ENCODE measurements at places on chromosomes 13 and 19.
A peak's percentile ranks its signal among the peaks of the same experiment; 100 is the strongest.

GRCh38 chr19:45222724-45223123 lies 22.5 kb downstream of the EXOC3L2 start:
- DNase-seq, result no peak

GRCh38 chr13:91504216-91504615 lies 105.8 kb downstream of the GPC5 start:
- no peak for DNase-seq

- peak; percentile 80 for DNase-seq
Observed at GRCh38 chr19:35213663-35214632, 14.6 kb downstream of the FAM187B start.

GRCh38 chr19:44003461-44004009 lies 778 bp downstream of the ZNF230 start:
- peak; percentile 16 for DNase-seq

DNA sequence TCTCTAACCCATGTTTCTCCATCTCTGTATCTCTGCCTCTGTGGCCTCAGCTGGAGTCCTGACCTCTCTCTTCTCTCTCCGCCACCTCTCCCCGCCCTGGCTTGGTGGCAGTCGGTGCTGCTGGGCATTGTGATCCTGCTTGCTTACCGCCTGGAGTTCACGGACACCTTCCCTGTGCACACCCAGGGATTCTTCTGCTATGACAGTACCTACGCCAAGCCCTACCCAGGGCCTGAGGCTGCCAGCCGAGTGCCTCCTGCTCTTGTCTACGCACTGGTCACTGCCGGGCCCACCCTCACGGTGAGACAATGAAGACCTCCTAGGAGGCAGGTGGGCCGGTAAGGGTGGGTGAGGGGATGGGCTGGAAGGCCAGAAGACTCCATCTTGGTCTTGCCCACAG lies 4.2 kb downstream of the PLPPR2 start:
- DNase-seq, result no peak

- DNase-seq, result no peak
Observed at GRCh38 chr13:63184693-63185092, 1769.0 kb upstream of the PCDH20 start.

DNA sequence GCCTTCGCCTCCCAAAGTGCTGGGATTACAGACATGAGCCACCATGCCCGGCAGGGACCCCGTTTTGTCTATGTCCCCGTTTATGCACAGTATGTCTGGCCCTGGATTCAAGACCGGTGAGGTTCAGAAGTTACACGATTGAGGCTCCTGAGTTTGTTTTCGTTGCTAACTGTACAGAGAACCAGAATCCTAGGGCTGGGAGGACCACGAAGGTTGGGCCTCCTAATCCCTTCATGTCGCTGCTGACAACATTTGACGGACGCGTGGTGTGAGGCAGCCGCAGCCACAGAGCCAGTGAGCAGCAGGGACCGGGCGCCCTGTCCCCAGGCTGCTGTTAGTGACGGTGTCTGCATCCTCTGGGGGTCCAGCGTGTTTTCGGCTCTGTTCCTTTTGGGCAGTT lies 91.4 kb downstream of the ATP11A start:
- no peak for DNase-seq

GRCh38 chr19:40407714-40408597 lies 5.2 kb downstream of the PRX start:
- no peak for DNase-seq

- no peak for DNase-seq
Observed at GRCh38 chr13:95906999-95907398, 146.2 kb downstream of the UGGT2 start.
